ENCODE measurements at places on chromosomes 16 and 17.

GRCh38 chr17:30132615-30133014 is 16.0 kb downstream of the NSRP1 start:
- DNase-seq, result no peak

- DNase-seq, result no peak
These were observed 10.6 kb downstream of the ATP6V0D1 start for GRCh38 chr16:67470359-67470758.

DNA sequence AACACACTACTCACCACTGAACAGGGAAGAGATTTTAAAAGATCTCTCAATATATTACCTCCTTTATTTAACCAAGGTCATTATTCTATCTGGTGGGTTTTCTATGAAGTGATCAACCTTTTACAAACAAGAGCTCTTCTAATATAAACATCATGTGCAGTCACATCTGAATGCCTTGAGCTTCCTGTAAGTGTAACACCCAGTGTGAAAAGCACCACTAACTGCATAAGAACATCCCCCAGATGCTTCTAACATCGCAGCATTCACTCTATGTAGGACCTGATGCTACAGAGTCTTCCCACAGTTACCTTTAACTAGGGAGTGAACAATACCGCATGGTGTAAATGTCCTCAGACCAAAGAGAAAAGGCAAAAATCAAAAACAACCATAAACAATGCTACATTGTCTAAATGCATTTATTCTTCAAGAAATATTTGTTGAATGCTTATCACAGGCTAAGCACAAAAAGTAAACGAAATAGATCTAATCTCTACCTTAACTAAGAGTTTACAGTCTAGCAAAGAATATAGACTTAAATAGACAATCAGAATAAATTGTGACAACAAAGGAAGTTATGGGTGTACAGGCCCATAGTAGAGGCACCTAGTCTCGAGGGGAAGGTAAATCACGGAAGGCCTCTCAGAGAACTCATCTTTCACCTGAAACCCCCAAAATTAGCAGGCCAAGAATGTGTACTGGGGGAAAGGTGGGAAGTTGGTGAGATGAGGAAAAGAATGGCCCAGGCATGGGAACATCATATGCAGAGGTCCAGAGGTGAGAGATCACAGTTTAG is 16.2 kb downstream of the SKAP1 start:
- DNase-seq, result no peak

DNA sequence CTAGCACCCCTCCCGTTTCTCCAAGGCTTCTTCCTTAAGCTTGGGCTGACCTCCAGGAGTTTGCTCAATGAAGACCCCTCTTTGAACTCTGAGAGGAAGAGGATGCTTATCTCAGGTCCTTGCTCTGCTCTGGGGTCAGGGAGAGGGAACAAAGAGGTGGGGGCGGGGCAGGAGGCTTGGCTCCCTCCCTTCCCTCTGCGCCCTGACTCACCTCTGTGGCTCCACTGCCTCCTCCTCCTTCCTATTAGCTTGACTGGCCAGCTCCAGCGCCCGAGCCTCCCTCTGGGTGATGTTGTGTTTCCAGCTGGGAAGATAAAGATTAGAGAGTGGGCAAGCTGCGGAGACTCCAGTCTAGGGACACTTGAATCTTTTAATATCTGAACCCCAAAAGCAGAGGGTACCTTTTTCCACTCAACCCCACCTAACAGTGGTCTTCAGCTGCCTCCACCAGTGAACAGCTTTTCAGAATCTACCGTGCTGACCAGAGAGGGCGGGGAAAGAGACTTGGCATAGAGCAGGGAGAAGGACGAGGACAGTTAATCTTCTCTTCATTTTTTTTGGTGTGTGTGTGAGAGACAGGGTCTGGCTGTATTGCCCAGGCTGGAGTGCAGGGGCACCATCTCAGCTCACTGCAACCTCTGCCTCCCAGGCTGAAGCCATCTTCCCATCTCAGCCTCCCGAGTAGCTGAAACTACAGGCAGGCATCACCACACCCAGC is 6.7 kb downstream of the GIP start:
- DNase-seq, result peak; percentile 55

- no peak for DNase-seq
These were observed 33.7 kb downstream of the TADA2A start for GRCh38 chr17:37440424-37440823.

- peak; percentile 81 for DNase-seq
These were observed 24.6 kb downstream of the NECAB2 start for GRCh38 chr16:83992624-83993023.
